ENCODE measurements at places on chromosomes 2 and 18. TPM values are rescaled to one million over a fixed set of nuclear protein-coding genes. Genes with fewer than 3 reads are reported as not detected.

DNA sequence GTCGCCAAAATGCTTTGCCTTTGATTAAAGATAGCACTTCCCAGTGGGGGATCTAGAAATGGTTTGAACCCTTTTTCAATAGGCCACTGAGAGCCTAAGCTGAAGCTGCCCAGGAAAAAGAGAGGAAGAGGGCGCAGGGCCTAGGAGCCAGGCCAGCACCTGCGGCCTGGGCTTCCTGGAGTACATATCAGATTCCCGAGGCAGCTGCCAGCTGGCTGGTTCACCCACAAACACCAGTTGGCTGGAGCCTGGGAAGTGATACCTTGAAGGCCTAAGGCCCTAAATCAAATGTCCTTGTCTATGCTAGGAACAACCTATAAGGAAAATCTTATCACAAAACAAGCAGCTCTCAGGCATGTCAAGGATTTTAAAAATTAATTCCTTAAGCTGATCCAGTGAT lies 37.1 kb downstream of the ANKRD44 start:
- DNase-seq = no peak

DNA sequence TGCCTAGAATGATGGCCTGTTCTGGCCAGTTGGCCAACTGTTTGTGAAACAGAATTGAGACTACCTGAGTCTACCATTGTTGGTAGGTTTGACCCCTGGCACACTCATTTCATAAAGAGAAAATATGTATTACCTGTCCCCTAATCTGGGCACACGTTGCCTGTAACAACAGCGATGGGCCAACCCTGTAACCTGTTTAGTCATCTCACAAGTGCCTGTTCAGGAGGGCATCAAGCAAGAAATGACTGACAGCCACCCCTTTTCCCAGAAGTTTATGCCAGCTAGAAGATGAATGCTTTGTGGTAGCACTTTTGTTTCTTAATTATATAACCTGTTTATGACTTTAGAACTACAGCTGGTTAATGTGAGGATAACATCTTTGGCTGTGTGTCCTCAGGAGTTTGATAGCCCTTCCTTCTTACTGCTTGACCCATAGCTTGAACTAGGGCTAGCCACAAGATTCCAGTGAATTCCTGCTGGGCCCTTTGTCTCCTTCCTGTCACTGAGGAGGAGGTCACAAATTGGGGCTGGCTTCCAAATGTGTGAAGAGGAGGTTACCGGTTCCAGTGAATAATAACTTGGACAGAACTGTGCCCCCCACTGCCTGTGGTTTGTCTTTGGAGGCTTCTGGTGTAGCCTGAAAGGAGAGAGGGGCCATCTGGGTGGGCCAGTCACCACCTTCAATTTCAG lies 273.9 kb upstream of the EPAS1 start:
- DNase-seq = no peak

- no peak for DNase-seq
These were observed 57.5 kb upstream of the FN1 start for GRCh38 chr2:215493376-215493775.

- DNase-seq = no peak
These were observed 480.8 kb downstream of the CDH2 start for GRCh38 chr18:27696148-27696547.

GRCh38 chr18:49707599-49707998 lies 105.7 kb downstream of the ACAA2 start:
- no peak for DNase-seq

- DNase-seq = no peak
These were observed 81.3 kb upstream of the TMEM178A start for GRCh38 chr2:39584283-39584965.

ICOS gene
- total RNA-seq = not detected

ELOA2 gene
- total RNA-seq = not detected

MYOM1 gene
- total RNA-seq = 0.02 TPM

BOLL gene
- not detected for total RNA-seq

DPP4 gene
- total RNA-seq = not detected

CLEC4F gene
- total RNA-seq = not detected

Data from H4 (cell line).